ENCODE measurements at places on chromosomes 11 and 22.

DNA sequence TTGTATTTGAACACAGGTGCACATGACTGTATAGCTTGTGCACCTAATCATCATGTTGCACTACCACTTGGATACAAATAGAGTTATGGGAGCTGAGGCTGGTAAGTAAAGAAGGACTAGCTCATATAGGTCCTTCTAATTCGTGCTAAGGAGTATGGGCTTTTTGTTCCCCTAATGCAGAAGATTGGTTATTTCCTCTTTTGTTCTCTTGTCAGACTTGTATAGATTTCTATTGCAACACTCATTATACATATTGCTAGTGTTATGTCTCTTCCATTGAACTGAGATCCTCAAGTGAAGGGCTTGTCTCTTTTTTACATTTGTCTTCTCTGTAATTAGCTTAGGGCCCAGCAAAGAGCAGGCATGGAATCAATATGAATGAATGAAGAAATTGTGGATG lies 54.1 kb upstream of the ARHGAP20 start:
- DNase-seq = no peak

GRCh38 chr22:40218723-40219294 lies 41.1 kb downstream of the TNRC6B start:
- no peak for DNase-seq

GRCh38 chr11:116427337-116427902 lies 345.4 kb downstream of the BUD13 start:
- no peak for DNase-seq

- DNase-seq = no peak
Observed at GRCh38 chr11:123698546-123699127, 42.8 kb downstream of the ZNF202 start.

DNA sequence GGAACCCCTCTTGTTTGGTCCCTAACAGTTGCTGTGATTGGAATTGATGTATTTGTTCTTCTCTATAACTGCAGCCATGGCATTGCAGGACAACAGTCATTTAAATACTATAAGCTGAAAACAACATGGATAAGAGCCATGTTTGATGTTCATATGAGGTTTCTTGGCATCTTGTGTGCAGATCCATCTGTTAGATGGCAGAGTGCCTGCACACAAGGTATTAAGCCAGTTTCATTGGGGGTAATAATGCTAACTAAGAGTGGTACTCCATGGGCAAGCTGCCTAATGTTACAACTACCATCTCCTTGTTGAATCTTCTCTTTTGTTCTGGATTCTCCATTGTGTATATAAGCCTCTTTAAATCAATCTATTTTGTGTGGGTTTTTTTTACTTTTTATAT lies 206.0 kb upstream of the CHORDC1 start:
- no peak for DNase-seq

GRCh38 chr22:20554824-20555223 lies 47.4 kb downstream of the MED15 start:
- no peak for DNase-seq

DNA sequence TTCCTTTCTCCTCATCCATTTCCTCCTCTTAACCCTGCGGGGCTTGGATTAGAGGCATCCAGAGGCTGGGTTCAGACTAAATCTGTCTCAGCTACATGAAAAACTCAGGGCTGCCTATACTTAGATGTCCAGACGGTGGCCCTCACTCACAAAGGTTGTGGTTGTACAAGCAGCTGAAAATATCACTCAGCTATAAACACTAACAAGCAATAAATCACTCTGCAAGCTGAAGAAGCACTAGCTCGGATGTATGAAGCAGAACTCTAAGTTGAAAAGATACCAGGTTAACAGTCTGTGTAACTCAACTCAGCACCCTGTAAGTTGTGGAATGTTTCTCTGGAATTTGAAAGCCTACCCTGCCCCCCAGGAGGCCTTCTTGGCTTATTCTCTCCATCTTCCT lies 82.9 kb downstream of the EXT2 start:
- no peak for DNase-seq

GRCh38 chr11:125679397-125679796 lies 1.2 kb downstream of the ACRV1 start:
- DNase-seq = no peak

All from NCI-H1930 (cell line).